ENCODE measurements at places on chromosomes 5 and 9. TPM values are rescaled to one million over a fixed set of nuclear protein-coding genes. Genes with fewer than 3 reads are reported as not detected.

The C9orf43 gene
- 0.95 TPM for total RNA-seq

- DNase-seq, result no peak
Observed at GRCh38 chr9:81071108-81071507, 618.2 kb downstream of the TLE1 start.

DNA sequence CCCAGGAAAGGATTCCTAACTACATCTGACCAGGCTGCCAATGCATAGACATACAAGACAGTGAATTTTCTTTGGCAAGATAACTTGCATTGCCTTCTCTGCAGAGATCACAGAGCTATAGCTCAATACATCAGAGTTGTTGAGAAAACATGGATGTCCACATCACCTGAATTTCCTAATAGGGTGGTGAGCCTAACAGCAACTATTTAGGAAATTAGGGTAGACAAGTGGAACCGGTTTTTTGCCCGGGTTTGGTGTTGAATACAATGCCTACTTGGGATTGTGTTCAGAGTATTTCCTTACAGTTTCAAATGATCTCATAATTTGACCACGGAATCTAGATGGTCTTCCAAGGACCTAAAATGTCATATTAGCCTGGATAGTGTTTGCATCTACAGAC, 262.7 kb downstream of the KIF4B start:
- DNase-seq, result no peak

DNA sequence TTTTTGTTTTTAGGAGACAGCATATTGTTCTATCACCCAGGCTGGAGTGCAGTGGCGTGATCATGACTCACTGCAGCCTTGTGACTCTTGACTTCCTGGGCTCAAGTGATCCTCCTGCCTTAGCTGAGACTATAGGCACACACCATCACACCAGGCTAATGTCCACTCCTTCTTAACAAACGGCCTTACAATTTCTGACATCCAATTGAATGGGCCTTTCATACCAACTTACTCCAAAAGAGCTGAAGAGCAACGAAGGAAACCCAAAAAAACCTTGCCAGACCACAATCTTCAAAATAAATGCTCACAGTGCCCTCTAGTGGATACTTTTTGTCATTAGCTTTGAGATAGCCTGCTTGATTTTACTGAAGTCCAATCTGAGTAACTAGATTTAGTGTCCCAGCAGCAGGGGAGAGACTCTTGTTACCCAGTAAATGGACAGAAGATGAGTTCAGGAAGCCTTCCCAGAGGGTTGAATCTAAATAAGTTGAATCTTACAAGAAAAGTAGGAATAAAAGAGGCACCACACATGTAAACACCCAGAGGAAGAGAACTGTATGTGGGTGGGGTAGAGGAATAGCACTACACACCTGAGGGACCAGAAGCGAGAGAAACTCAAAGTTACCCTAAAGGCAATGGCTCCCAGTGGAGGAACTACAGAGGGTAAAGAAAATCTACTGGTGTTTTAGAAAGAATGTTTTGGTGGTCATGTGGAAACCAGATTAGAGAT, 9.3 kb downstream of the ZNF622 start:
- DNase-seq, result no peak

The SLC36A3 gene
- not detected for total RNA-seq

DNA sequence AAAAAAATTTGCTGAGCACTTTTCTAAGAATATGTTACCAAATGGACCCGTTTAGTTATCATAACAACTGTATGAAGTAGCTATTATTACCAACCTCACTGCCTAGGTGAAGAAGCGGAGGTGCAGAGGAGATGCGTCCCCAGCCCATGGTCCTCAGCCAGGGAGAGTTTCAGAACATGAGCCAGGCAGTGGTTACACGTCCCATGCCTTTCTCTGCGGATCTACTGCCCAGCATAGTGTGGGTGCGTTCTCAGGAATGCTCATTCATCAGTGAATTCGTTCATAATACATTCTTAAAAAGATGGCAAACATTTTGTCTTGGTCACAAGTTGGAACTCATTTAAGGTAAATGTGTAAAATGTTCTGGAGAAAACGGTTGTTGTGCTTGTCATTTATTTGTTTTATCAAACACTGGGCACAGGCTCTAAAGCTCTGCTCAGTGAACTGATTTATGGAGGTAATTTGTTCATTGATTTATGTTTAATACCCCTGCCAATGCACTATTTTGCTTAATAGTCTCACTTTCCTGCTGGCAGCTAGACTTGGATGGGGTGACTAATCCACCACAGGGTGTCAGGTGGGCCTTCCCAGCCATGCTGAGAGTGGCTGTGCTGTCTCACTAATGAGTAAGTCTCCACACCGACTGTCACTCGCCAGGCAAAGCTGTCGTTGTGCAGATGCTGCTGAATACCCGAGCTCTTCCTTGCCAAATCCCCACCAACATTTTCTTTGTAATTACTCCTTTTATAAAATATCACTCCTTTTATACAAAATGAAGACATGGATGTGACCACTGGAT, 248.8 kb downstream of the TENT4A start:
- no peak for DNase-seq

DNA sequence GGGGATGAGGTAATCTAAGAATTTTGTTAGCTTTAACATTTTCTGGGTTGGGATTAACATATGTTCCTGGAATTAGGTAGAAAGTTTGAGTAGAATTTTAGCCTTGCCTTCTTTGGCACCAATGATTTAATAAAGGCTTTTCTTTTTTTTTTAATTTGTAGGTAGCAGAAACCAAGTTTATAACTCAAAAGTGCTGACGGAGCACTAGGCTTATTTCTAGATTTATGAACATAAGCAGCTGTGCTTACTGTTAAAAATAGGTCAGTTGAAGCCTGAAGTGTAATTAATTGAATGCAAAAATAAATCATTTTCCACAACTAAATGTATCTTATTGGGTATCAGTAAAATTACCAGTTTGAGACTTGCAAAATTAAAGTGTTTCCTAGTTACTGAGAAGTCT, 62.4 kb downstream of the TAF11L14 start:
- DNase-seq, result no peak

- no peak for DNase-seq
Observed at GRCh38 chr5:84831701-84832100, 447.0 kb upstream of the EDIL3 start.

The ZNF483 gene
- 32.9 TPM for total RNA-seq

- DNase-seq, result no peak
Observed at GRCh38 chr9:16136451-16136850, 583.6 kb downstream of the CCDC171 start.

The INSL4 gene
- not detected for total RNA-seq

DNA sequence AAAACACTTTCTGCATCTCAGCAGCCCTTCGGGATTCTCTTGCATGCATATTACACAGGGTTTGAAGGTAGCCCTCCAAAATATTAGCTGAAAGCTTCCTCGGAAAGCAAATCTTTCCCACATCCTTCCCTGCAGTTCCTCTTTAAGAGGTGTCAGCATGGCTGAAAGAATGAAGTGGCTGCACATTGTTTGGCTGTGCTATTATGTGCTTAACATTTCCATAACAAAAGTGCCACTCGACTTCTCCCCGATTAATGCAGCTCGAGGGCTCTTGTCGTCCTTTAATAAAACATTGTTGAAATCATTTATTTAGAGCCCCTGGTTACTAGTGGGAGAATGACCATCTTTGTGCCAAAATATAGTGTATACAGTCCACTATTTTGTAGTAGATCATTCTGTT, 6.5 kb downstream of the GAS1 start:
- no peak for DNase-seq

The CCL19 gene
- total RNA-seq, result not detected

The CENPK gene
- total RNA-seq, result 16.8 TPM
